ENCODE measurements at places on chromosomes 13 and 19.

- DNase-seq: no peak
Observed at GRCh38 chr19:33175886-33176669, 18.1 kb upstream of the LRP3 start.

DNA sequence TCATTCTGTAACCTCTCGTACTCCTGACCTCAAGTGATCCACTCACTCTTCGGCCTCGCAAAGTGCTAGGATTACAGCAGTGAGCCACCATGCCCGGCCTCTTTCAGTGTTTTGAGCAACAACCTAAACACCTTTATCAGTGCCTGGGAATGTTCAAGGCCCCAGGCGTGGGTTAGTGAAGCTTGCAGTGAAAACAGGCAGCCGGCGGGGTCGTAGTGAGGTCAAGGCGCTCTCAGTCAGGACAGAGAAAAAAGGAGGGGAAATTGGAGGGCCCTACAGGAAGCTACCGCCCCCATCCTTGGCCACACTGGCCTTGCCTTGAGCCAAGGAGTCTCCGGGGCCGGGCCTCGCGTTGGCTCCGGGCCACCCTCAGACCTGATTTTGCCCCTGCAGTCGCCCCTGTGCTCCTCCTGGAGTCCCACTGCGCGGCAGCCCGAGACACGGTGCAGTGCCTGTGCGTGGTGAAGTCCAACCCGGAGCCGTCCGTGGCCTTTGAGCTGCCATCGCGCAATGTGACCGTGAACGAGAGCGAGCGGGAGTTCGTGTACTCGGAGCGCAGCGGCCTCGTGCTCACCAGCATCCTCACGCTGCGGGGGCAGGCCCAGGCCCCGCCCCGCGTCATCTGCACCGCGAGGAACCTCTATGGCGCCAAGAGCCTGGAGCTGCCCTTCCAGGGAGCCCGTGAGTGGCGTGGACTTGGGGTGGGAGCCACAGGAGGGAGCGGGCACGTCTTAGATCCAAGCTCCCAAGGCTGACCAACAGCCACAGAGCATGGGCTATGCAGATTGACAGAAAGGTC, 17.7 kb downstream of the MAG start:
- DNase-seq: no peak

DNA sequence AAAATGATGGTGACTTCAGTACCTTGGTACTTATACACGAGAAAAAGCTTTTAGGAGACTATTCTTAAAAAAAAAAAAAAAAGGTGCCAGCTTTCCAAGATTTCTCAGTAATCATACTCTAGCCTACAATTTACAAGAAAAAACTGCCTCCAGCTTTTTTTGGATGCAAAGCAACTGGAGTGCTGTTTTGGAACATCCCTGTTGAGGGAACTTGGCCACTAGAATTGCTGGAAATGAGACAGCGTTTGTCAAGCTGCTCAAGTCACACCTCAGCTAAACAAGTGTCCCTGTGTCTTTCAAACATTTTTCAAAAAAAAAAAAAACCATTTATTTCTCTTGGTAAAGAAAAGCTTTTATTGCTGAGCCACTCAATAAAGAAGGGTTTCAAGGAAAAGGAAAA, 413.1 kb upstream of the ARGLU1 start:
- DNase-seq: no peak

DNA sequence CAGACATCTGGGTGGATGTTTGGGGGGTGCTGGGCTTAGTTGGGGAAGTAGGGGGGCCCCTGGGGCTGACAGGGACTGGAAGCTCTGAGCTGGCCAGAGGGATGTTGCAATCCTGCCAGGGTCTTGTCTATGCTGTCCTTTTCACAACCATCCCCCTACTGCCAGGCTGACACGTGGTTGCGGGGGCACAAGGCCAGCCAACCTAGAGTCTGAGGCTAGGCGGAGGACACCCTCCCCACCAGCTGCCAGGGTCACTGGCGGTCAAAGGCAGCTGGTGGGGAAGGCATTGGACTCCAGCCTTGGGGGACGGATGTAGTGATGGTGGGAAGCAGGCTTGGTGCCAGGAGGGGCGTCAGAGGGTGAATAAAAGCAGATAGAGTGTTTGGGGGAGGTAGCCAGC, 1.6 kb upstream of the APOC1 start:
- DNase-seq: no peak

GRCh38 chr19:50565984-50566903, 2.0 kb downstream of the LRRC4B start:
- no peak for DNase-seq

GRCh38 chr13:101979825-101980224, 422.0 kb downstream of the FGF14 start:
- DNase-seq: no peak

GRCh38 chr19:6577476-6578125, 13.3 kb downstream of the CD70 start:
- no peak for DNase-seq

- no peak for DNase-seq
Observed at GRCh38 chr19:48635966-48636858, 967 bp downstream of the DBP start.

DNA sequence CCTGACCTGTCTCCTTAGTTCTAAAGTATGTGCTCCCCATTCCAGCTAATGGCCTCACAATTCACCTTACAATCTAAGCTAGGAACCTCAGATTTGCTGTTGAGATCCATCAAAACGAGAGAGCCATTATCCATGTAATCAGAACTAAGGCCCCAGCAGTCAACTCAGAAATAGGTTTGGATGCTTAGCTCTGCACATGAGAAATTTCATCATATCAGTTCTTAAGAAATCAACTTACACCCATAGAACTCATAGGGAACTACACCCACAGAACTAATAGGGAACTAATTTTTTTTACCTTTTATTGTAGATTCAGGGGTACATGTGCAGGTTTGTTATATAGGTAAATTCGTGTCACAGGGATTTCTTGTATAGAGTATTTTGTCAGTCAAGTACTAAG, 28.7 kb downstream of the CYSLTR2 start:
- no peak for DNase-seq

DNA sequence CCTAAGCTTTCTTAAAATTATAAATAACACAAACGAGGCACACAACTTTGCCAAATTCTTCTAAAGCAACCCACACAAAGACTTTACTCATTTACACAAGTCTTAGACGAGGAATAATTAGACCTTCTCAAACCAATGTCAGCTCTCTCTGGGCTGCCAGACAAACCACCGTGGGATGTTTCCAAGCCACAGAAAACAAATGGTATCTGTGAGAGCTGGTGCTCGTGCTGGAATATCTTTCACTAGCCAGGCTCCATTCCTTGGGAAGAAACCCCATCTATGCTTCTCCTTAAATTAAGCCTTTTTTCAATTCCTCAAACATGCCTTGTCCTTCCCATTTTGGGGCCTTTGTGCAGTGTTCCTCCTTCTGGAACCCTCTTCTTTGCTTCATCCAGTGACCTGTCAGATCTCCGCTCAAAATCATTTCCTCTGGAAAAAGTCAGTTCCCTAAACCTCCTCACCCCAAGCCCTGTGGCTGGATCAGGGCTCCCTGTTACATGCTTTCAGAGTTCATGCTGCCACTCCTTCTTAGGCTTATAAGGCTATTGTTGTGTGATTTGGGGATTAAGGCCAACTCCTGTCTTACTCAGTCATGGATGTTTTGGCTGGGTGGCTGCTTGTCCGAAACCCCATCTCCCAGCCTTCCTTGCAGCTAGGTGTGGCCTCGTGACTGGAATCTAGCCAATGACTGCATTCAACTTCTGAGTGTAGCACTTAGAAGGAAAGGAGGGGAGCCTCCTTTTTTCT, 64.2 kb upstream of the GTF2F2 start:
- no peak for DNase-seq

DNA sequence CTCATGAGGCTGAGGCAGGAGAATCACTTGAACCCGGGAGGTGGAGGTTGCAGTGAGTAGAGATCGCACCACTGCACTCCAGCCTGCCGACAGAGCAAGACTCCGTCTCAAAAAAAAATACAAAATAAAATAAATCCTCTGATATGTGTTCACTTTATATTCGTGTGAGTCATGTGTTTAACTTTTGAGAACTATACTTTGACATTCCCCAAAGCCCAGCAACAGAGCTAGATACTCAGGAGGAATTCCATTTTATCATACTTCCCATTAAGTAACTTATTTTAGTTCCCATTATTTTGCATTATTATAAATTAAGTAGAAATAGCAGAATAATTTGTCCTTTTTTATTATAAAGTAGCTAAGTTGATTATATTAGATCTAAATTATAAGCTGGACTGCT, 3.3 kb upstream of the CHAMP1 start:
- DNase-seq: no peak

GRCh38 chr13:112249644-112250610, 126.2 kb upstream of the SPACA7 start:
- DNase-seq: no peak

GRCh38 chr13:39623466-39623865, 20.5 kb upstream of the LHFPL6 start:
- DNase-seq: no peak

DNA sequence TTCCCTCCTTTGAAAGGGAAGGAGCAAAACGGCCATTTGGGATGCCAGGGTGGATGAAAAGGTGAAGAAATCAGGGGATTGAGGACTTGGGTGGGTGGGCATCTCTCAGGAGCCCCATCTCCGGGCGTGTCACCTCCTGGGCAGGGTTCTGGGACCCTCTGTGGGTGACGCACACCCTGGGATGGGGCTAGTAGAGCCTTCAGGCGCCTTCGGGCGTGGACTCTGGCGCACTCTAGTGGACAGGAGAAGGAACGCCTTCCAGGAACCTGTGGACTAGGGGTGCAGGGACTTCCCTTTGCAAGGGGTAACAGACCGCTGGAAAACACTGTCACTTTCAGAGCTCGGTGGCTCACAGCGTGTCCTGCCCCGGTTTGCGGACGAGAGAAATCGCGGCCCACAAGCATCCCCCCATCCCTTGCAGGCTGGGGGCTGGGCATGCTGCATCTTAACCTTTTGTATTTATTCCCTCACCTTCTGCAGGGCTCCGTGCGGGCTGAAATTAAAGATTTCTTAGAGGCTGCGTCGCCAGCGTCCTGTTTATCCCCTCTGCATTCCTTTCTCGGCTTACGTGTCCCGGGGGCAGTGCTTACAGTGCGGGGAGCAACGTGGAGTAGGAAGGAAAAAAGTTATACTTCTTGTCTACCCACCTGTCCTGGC, 15.2 kb upstream of the S1PR4 start:
- no peak for DNase-seq

- no peak for DNase-seq
Observed at GRCh38 chr19:36013280-36014011, 567 bp downstream of the ALKBH6 start.

DNA sequence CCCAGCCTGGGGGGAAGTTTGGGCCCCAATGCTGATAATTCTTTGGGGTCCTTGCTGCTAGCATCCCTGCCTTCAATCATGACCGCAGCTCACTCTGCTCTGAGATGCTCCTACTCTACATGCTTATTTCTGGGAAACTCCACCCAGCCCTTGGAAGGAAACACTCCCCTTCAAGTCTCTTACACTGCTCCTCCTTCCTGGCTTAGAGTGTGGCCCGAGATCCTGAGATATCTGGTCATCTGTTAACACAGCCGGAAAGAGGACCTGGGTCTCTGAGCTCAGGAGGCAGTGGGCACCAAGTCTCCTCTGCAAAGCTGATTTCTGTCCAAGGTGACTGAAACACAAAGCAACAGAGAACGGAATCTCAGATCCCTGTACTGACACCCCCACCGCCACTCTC, 33.0 kb downstream of the CYP4F2 start:
- DNase-seq: no peak

DNA sequence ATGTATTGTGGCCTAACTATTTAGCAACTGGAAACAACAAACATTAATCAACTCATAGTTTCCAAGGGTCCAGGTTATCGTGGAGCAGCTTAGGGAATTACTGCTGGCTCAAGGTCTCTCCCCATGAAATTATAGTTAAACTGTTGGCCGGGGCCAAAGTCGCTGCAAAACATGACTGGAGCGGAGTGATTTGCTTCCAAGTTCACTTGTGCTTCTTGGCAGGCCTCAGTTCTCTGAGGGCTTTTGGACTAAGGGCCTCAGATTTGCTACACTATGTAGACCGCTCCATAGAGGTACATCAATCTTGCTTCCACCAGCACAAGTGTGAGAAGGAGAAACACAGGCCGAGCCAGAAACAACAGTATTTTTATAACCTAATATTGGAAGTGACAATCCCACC, 9.4 kb upstream of the KBTBD7 start:
- DNase-seq: no peak

GRCh38 chr13:25990801-25991200, 61.0 kb downstream of the SHISA2 start:
- DNase-seq: no peak

- DNase-seq: peak; percentile 77
Observed at GRCh38 chr19:3698974-3699740, 1.1 kb downstream of the PIP5K1C start.

DNA sequence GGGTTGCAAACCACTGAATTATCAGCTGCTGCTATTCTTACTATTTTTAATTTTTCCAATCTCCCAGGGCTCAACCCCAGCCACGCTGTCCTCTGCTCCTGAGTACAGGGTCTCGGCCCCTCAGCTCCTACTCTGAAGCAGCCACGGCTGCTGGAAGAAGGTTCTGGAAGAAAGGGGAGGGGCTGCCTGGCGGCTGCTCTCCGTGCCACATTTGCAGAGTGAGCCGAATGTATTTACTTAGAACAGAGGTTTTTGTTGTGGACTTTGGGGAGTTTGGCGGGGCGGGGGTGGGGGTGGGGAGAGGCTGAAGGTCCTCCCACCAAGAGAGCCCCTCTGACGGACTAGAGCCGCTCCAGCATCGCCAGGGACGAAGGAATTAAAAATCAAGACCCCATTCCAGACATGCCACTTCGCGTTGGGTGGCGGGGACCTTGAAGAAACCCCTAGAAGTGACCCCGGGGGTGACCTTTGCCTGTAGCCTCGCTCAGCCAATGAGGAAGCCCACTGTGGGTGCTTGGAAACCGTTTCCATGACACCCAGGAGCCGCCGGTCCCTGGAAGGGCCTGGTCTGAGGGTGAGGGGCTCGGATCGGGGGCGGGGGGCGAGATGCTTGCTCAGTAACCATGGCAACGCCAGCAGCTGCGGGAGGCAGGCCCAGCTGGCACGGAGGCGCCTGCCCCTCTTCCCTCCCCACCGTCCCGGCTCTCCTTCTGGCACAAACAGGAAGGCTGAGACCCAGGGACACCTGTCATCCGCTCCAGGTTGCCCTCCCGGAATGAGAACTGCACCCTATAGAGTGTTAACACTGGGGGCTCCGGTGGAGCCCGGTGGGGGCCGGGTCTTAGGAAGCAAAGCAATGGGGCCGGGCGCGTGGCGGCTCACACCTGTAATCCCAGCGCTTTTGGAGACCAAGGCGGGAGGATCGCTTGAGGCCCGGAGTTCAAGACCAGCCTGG, 54.2 kb upstream of the PTPRS start:
- no peak for DNase-seq

DNA sequence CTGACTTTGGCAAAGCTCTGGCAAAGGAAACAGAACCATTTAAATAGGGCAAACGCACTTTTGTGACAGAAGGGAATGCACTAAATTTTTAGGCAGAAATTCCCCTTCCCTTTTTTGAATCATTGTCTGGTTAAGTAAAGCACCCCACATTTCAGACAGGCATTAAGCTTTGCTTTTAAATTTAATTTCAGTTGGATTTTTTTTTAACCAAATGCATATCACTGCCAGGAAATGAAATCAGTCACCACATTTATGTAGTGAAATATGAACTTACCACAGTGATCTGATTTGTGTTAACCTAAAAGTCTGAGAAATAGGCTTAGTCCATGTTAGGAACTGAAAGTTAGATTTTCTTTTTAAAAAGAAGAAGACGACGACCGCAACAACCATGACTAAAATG, 10.8 kb downstream of the GPR183 start:
- DNase-seq: no peak
